ENCODE measurements at places on chromosomes 5 and 9.

GRCh38 chr9:123996731-123997421 lies 14.7 kb upstream of the LHX2 start:
- DNase-seq = no peak

DNA sequence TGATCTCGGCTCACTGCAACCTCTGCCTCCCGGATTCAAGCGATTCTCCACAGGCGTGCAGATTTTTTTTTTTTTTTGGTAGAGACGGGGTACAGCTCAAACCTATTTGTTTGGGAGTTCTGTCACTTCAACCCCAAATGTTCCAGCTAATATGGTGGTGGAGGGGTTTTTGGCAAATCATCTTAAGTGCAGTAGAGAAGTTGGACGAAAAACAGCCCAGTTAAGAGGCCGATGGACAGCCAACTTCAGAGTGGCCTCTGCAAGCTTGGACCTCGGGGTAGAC lies 756 bp upstream of the PRR7 start:
- DNase-seq = no peak

DNA sequence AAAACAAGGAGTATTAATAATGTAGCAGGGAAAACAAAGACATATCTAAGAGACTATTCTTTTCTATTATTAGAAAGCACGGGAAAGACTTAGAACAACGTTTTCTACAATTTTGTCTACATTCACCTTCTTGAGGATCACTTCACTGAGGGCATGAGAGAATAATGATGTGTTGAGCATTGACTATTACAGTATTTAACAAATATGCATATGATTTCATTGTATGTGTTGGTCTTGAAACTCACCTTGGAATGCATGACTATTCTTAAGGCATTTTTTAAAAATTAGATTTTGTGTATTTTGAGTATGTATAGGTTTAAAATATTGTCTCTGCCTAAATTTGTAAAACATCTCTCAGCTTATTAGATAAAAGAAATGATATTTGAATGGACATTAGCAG lies 1.2 kb downstream of the FSD1L start:
- DNase-seq = no peak

GRCh38 chr5:73908395-73908794 lies 282.4 kb downstream of the ARHGEF28 start:
- no peak for DNase-seq

DNA sequence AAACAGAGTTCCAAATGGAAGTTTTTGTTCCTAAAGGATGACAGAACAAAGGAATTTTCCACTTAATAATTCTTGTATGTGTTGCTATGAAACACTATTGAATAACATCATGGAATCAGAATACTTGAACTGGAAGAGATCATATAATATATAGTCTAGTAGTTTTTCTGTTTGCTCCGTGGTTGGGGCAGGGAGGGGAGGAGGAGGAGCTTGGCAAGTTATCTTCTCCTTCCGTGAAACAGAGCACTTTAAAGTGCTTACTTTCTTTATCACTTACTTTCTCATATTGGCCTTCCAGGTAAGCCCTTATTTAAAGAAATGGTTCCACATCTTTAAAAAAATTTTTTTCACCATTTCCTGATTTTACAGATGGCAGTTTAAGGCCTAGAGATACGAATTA lies 165.9 kb upstream of the TLX3 start:
- no peak for DNase-seq

DNA sequence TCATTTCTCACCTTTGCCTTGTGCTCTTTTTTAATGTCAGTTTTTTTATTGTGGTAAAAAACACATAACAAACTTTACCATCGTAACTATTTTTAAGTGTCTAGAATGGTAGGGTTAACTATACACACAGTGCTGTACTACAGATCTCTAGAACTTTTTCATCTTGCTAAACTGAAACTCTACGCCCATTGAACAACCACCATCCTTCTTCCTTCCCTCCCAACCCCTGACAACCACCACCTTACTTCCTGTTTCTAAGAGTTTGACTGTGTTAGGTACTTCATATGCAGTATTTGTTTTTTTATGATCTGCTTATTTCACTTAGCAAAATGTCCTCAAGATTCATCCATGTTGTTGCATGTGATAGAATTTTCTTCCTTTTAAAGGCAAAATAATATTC lies 54.9 kb downstream of the PSAT1 start:
- DNase-seq = no peak

DNA sequence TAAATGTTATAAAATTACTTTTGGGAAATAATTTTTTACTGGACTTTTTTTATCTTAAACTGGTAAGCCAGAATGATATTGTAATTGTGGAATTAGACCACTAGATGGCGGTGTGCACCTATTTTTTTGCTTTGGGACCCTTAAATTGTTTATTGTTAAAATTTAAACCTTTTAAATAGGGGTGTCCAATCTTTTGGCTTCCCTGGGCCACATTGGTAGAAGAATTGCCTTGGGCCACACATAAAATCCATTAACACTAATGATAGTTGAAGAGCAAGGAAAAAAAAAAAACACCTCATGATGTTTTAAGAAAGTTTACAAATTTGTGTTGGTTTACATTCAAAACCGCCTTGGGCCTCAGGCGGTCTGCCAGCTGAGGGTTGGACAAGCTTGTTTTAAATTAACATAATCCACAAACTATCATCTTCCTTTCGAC lies 28.4 kb upstream of the GADD45G start:
- peak; percentile 44 for DNase-seq

- DNase-seq = peak; percentile 7
Measured at GRCh38 chr5:82218374-82219156, 59.6 kb downstream of the RPS23 start.

DNA sequence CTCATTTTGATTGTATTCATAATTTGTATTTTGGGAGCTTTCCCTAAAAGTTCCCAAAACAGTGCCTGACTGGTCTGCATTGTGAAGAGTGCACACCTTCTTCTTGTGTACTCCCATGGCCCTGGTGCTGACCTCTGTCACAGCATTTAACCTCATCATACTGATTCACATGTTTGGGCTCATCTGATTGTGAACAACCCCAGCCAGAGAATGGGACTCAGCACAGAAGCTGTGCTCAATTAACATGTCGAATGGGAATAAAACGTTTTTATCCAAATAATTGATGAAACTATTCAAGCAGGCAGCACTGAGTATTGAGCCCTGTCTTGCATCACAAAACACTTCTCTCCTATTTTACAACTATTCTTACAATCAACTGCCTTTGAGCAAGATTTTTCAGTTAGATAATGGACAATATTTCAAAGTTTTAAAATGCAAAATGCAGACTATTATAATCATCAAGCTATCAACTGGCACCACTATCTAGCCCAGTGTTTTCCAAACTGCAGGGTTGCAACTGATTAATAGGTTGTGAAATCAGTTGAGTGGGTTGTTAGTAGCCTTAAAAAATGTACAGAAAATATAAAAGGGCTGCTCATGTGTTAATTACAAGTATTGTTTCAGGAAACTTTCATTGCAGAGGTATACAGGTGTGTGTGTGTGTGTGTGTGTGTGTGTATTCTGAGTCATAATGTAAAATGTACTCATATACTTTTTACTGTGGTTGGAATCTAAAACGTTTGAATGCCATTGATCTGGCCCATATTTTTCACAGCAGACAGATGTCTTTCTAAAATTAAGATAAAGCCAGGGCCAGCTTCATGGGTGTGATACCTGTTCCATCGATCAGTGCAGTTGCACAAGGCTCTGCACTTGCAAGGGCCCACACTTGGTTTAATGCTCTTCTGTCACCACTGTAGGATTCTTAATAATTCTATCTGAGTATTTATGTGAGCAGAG lies 190.5 kb downstream of the PIK3R1 start:
- DNase-seq = no peak

DNA sequence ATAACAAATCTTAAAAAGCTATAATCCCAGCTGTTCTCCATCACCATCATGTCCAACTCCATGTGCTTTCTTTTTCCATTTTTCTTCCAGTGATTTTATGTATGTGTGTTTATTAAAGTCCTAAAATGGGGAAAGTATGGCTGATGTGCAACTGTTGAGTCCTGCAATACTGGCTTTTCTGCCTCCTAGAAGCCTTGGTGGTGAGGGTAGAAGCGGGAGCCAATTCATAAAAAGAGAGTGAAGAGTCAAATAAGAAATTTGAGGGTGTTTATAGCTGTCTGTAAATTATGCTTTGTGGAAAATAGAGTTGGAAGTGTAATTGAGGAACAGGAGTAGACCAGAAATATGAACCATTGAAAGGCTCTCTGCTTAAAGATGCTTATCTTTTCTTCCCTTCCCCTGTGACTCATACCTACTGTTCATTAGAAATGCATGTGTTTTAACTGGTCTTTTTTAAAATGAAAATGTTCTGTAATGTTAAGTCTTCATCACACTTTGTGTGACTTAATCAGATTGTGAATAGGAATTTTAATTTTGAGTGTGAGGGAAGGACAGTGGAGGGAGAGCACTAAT lies 80.1 kb downstream of the ZCCHC7 start:
- DNase-seq = peak; percentile 22

- peak; percentile 56 for DNase-seq
Measured at GRCh38 chr5:172106511-172107356, 81.3 kb downstream of the STK10 start.

DNA sequence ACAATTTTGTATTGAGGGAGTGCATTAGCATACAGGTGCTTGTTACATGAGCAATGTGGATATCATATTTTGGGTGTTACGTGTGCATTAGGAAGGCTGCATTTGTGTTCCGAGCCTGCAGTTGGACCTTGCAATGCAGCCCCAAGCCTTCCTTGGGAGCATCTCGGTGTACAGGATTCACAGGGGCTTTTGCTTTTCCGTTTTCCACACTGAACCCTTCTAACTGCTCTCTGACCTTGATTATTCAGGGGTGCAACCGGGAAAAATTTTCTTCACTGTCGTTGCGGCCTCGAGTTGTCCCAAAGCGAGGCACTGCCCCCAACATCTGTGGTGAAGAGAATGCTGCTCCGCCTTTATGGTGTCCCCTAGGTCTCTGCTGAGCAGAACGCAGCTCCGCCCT lies 80.1 kb upstream of the PLEKHG4B start:
- no peak for DNase-seq

DNA sequence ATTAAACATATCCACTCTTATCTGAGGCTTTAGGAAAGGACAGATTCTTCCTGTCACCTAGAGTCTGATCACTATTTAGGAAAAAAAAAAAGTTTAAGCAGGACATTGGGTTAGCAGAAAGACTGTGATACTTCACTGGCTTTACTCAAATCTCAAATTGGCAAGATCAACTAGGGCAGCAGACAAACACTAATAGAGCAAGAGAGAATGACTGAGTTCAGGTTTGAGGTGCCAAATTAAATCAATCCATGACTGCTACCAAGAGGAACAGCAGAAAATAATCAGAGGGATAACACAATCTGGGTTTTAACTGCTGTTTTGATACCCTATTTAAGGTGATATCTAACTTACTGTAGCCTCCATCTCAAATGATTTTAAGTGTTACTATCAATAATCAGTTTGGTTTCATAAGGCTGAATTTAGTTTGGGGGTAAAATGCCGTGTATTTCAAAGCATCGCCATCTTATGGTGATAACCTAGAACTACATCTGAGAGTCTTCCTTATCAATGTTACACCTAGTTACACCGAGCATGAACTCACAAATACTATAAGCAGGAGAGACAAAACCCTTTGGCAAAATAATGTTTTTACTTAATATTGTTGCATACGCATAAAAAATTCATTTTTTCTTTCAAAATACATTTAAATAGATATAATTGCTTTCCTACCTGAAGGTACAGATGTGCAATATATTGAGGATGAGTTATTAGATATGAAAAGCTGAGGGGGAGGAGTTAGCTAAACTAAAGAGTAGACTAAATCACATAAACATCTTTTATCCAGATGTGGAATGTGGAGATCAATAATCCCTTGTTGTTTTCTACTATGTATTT lies 286.4 kb upstream of the CDH12 start:
- DNase-seq = no peak

DNA sequence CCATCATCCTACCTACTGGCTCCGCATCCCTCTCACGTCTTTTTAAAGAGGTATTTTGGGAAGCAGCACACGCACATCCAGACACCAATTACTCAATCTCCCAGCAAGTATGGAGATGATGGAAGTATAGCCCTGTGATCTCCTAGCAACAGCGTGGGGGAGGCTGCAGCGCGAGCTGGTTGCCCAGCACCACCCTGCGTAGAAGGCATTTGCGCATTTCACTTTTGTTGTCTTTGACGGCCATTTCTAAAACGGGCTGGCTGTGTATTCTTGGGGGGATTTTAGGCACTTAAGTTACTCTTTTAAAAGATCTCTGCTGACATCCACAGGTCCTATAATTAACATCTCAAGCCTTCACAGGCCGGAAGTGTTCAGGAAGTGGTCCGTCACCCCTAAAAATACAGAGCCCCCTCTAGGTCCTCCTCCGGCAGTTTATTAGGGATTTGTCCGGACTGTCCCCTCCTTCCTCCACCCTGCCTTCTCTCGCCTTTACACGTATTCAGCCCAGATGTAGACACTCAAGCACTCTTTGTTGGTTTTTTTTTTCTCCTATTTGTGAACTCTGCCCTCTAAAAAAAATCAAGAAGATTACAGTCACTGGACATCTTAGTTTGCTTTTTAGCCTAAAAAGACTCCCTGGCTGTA lies 371.4 kb downstream of the NTRK2 start:
- DNase-seq = peak; percentile 57
